Stimulated activated CD4-positive, alpha-beta T cell treated with anti-CD3 and anti-CD28 coated beads, Interleukin-1b, Interleukin-23, amount 100 ng/mL, for 4 hours (primary cell): ENCODE measurements at places on chromosomes 16 and 17.

DNA sequence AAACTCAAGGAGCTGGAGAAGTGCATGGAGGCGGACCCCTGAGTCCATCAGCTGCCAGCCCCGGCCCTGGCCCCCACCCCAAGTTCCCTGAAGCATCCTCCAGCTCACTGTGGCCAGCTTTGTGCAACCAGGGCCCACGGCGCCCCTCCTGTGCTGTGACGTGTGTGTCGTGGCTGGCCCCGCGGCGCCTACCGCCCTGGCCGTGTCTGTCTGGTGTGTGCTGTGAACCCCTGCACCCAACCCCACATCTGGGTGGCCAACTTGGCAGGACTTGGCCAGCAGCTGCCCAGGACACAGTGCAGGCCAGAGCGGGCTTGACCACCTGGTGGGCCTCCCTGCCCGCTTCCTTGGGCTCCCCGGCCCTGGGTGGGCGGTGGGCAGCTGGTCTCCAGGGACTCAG, 3.2 kb downstream of the TSR3 start:
- DNase-seq, result no peak

DNA sequence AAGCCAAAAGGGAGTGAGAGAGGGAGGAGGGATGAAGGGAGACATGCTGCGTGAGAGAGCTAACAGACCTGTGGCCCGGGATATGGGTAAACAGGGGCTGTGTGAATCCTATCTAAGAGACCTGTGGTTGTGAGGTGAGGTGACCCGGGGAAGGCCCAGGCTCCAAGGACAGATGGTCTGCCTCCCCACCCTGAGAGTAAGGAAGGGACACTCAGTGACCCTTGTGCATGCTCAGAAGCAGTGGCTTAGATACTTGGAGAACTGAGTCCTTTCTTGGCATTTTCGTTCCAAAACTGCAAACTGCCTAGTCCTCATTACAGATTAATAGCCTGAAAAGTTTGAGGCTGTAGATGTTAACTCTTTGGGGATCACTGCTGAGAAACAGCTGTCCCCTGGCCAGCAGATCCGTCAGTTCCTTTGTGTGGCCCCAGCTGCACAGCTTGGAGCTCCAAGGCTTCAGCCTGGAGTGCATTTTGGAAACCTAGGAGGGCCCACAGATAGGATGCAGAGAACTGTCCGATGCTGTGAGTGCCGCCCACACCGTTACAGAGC, 121.6 kb downstream of the SMG6 start:
- no peak for DNase-seq

DNA sequence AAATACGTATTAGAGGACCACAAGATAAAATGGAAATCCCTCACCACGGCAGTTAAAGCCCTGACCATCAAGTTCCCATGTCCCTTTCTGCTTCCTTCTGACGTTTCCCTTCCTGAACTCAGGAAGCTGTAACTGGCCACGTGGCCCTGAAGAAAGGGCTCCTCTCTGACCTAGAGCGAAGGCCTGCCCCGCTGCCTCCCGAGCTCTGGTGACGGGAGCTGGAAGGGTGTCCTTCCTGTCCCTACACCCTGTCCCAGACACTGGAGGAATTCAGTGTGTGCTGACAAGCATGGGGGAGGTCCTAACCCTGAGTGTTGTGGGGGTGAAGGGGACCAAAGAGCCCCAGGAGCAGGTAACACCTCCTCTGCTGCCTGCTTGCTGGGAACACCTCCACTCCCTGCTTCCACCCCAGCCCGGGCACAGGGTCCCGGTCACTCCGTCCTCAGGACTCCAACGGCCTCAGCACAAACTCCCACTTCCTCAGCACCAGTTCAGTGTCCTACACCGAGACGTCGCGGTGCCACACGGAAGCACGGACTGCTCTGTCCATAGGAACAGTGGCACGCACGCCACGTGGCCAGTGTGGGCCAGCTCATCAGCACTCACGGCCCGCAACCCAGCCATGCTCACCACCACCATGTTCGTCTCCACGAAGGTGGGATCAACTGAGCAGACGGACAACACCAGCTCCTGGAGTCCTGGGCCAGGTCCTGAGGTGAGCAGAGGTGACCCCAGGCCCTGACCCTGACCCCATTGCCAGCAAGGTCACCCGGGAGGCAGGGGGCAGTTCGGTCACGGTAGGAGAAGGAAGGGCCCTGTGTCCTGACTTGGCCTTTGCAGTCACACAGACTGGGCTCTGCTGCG, 16.9 kb downstream of the TMEM235 start:
- DNase-seq, result no peak

GRCh38 chr17:32575852-32576251, 89.1 kb downstream of the CDK5R1 start:
- DNase-seq, result no peak

- no peak for DNase-seq
Observed at GRCh38 chr17:68176718-68177117, 71.1 kb upstream of the AMZ2 start.

- DNase-seq, result no peak
Observed at GRCh38 chr16:20844588-20844987, 38.3 kb downstream of the REXO5 start.

DNA sequence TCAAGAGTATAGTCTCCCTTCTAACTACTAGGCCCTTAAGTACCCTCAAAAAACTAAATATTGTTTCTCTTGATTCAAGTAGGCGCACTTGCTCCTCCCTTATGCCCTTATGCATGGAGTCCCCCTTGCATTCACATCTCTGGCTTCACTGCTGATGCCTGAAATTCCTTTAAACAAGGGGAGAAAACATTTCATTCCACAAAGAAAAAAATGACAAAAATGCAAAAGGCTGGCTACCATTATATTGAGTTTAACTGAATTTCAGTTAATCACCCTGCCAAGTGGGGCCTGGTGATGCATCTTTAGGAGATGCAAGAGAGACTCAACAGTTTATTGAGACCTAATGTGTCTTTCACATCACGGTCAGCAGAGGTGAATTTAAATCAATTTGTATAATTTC, 35.6 kb downstream of the CRLF3 start:
- DNase-seq, result no peak

DNA sequence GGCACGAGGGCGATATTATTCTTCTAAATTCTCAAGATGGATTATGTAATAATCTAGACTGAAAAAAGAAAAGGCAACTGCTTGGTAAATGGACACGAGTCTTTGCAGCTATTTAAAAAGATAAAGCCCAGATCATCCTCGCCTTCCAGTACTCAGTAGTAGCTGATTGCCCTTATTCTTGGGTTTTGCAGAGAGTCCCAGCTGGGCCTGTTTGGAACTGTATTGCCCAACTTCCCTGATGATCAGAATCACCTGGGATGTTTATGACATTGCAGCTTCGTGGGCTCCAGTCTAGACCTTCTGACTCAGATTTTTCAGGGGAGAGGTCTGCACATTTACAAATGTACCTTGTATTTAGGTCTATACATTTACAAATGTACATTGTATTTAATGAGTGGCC, 213.5 kb downstream of the RAB11FIP4 start:
- no peak for DNase-seq

- no peak for DNase-seq
Observed at GRCh38 chr16:19131825-19132218, 18.1 kb downstream of the ITPRIPL2 start.

DNA sequence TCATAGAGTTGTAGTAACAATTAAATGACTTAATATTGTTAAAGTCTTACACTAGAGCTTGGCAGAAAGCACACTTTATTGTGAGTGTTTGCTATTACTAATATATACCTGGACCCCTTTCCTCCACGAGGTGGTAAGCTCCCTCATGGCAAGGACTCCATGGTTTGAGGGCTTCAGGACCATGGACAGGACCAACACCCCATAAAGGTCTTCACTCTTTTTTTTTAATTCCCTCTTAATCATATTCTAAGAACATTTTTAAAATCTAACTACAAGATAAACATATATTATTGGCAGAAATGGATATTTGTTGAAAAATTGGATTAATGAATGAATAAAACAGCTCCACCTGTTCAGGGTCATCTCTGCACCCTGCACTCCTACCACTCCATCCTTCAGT, 154.5 kb downstream of the CBLN1 start:
- DNase-seq, result no peak

DNA sequence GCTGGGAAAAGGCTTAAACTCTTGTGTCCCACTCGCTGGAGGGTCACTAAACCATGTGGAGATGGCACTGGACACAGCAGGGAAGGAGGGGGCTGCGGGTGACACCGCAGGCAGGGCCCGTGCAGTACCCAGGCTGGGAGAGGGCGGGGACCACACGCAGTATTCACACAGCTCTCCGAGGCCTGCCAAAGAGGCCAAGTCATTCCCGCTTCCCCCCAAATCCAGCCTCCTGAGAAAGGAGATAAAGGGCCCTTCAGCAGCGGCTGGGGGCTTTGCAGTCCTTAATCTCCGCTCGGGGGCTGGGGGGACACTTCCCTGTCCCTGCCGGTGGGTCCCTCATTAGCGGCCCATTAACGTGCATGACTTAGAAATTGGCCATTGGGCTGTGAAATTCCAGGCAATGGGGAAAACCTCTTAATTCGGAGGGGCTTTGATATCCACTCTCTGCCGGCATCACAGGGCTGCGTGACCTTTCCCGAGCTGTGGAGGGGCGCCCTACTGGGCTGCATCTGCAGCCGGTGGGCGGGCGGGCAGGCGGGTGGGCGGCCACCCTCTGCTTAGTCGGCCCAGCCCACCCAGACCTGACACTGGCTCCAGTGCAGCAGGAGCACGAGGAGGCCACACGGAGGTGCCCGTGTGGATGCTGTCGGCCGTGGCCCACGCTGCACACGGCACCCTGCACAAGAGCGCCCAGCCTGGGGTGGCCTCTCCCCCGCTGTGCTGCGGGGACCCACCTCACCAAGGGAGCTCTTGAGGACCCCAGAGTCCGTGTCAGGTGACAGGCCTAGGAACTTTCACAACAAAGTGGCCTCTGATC, 2.6 kb upstream of the SLC38A8 start:
- no peak for DNase-seq
